ENCODE measurements at places on chromosomes 2 and 18.

- no peaks in the 10 kb centered on the region for H3K27me3 ChIP-seq
- no peak overlapping the region for H3K27ac ChIP-seq
- H3K4me1 ChIP-seq = no peaks in the 10 kb centered on the region
- no peaks in the 10 kb centered on the region for H3K36me3 ChIP-seq
These were observed 27.1 kb downstream of the MCFD2 start for GRCh38 chr2:46888421-46888952.

GRCh38 chr2:133497270-133497893 is 70.9 kb downstream of the NCKAP5 start:
- DNase-seq = no peak
- H3K4me3 ChIP-seq = no peak overlapping the region
- H3K27me3 ChIP-seq = no peaks in the 10 kb centered on the region
- no peak overlapping the region for H3K27ac ChIP-seq
- H3K4me1 ChIP-seq = peaks cover 50% of the 10 kb centered on the region
- H3K36me3 ChIP-seq = no peaks in the 10 kb centered on the region

GRCh38 chr2:160970052-160970965 is 189.9 kb upstream of the TANK start:
- peak overlapping the region; percentile 36 for H3K4me3 ChIP-seq
- H3K36me3 ChIP-seq = no peaks in the 10 kb centered on the region
- no peaks in the 10 kb centered on the region for H3K4me1 ChIP-seq
- peak; percentile 72 for DNase-seq
- H3K27ac ChIP-seq = peak overlapping the region; percentile 46

GRCh38 chr2:19225126-19225525 is 133.3 kb downstream of the OSR1 start:
- no peaks in the 10 kb centered on the region for H3K36me3 ChIP-seq
- H3K4me3 ChIP-seq = no peak overlapping the region
- no peaks in the 10 kb centered on the region for H3K4me1 ChIP-seq
- H3K27me3 ChIP-seq = no peaks in the 10 kb centered on the region
- no peak overlapping the region for H3K27ac ChIP-seq

DNA sequence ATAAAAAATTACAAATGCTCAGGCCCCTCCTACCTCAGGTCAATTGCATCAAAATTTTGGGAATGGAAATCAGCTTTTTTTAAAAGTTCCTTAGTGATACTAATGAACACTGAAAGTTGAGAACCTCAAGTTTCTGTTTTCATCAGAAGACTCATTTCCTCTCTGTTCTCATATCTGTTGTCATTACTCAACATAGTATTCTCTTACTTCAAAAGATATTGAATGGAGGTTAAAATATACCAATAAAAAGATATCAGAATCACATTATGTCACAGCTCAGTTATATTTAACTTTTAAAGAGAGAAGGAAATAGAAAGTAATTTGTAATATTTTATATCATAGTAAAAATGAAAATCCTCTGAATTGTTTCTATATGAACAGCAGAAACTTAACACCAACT is 959.4 kb upstream of the LRRTM1 start:
- no peaks in the 10 kb centered on the region for H3K4me1 ChIP-seq
- H3K27ac ChIP-seq = no peak overlapping the region
- H3K4me3 ChIP-seq = no peak overlapping the region
- no peak for DNase-seq

DNA sequence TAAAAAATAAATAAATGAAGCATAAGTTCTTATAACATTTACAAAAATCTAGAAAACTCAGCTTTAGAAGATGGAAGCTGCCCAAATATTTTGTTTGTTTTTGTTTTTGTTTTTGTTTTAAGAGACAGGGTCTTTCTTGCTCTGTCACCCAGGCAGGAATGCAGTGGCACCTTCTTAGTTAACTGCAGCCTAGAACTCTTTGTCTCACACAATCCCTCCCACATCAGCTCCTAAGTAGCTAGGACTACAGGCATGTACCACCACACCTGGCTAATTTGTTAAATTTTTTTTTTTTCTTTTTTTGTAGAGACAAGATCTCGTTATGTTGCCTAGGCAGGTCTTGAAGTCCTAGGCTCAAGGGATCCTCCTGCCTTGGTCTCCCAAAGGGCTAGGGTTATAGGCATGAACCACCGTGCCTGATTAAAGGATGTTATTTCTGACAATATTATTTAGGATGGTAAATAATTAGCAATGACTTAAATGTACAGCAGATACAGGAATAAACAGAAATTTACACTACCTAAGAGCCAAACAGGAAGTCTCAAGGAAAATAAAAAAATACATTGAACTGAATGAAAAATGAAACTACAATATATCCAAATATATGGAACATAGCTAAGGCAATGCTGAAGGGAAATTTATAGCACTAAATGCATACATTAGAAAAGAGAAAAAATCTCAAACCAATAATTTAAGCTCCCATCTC is 17.2 kb downstream of the SESTD1 start:
- peaks cover 6% of the 10 kb centered on the region for H3K4me1 ChIP-seq
- H3K27me3 ChIP-seq = no peaks in the 10 kb centered on the region
- H3K36me3 ChIP-seq = no peaks in the 10 kb centered on the region
- no peak overlapping the region for H3K4me3 ChIP-seq
- H3K27ac ChIP-seq = no peak overlapping the region

- H3K27ac ChIP-seq = peak overlapping the region; percentile 95
- no peaks in the 10 kb centered on the region for H3K36me3 ChIP-seq
- H3K27me3 ChIP-seq = no peaks in the 10 kb centered on the region
- H3K4me3 ChIP-seq = peak overlapping the region; percentile 55
- peak; percentile 92 for DNase-seq
These were observed 177.2 kb downstream of the NEDD4L start for GRCh38 chr18:58221060-58221725.

DNA sequence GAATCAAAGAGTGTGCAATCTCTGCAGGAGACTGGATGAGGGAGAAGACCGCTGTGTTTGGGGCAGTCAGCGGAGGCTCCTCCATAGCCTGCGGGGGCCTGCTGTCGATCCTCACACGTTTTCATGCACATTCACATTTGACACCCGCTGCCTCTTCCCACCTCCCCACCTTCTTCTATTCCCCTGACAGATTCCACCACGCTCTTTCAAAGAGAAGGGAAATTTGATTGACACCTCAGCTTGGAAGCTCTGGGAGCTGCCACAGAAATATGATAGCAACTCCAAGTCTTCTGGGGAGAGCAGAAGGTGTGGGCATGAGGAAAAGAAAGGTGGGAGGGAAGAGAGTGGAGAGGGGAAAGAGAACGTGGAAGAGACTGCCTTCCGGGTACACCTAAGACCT is 87.5 kb downstream of the BOD1L2 start:
- no peaks in the 10 kb centered on the region for H3K36me3 ChIP-seq
- H3K27me3 ChIP-seq = no peaks in the 10 kb centered on the region
- H3K4me3 ChIP-seq = no peak overlapping the region
- no peak for DNase-seq
- no peak overlapping the region for H3K27ac ChIP-seq
- H3K4me1 ChIP-seq = no peaks in the 10 kb centered on the region

DNA sequence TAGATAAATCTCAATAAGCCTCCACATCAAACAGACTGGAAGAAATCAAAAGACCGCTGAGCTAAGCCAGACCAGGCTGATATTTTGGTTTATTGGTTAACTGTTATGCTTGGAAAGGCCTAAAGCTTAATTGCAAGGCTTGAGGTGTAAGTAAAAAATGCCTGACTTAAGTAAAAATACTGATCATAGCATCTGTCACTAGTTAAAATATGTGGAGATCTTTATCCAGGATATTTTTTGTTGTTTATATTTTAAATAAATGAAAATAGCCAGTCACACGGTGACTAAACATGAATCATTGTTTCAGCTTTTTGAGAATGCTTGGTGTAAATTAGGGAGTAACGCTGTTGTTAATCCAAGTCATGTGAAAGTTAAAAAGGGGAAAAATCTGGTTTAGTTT is 127.9 kb downstream of the THADA start:
- DNase-seq = no peak
- no peaks in the 10 kb centered on the region for H3K36me3 ChIP-seq
- H3K4me3 ChIP-seq = no peak overlapping the region
- peaks cover 2% of the 10 kb centered on the region for H3K4me1 ChIP-seq

GRCh38 chr2:1777781-1778180 is 33.5 kb upstream of the PXDN start:
- no peak overlapping the region for H3K4me3 ChIP-seq
- H3K36me3 ChIP-seq = no peaks in the 10 kb centered on the region
- peaks cover 2% of the 10 kb centered on the region for H3K27me3 ChIP-seq
- H3K4me1 ChIP-seq = no peaks in the 10 kb centered on the region

DNA sequence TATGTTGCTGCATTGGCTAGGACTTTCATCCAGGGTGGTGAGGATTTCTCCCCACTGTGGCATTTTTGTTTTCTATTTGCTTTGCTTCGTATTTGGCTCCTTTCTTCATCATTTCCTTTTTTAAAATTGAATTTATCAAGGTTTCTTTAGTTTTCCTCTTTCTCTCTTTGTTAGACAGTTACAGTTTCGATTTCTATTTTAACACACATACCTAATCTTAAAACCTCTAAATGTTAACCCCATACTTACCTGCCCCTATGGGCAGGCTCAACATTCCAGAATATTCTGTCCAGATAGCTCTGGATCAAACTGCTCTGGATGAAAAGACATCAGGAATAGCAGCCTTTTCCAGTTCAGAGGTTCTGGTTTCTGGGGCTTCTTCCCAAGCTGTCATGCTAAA is 49.2 kb downstream of the DIPK1C start:
- H3K4me3 ChIP-seq = no peak overlapping the region
- peaks cover 3% of the 10 kb centered on the region for H3K27me3 ChIP-seq
- H3K4me1 ChIP-seq = no peaks in the 10 kb centered on the region
- H3K27ac ChIP-seq = no peak overlapping the region
- H3K36me3 ChIP-seq = no peaks in the 10 kb centered on the region
- DNase-seq = no peak

DNA sequence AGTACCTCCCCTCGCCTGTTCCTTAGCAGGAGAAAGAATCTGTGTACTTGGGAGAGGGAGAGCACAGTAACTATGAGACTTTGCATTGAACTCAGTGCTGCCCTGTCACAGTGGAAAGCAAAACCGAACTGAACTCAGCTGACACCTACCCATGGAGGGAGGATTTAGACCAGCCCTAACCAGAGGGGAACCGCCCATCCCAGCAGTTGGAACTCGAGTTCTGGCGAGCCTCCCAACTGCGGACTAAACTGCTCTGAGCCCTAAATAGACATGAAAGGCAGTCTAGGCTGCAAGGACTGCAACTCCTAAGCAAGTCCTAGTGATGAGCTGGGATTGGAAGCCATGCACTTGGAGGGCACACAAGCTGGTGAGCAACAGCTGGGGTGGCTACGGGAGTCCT is 110.4 kb downstream of the GRB14 start:
- H3K27ac ChIP-seq = no peak overlapping the region
- H3K4me1 ChIP-seq = no peaks in the 10 kb centered on the region
- no peak for DNase-seq
- H3K4me3 ChIP-seq = no peak overlapping the region
- no peaks in the 10 kb centered on the region for H3K36me3 ChIP-seq

GRCh38 chr2:69565431-69565839 is 78.1 kb downstream of the AAK1 start:
- peak; percentile 45 for DNase-seq
- no peak overlapping the region for H3K4me3 ChIP-seq
- H3K36me3 ChIP-seq = peaks cover 6% of the 10 kb centered on the region
- no peak overlapping the region for H3K27ac ChIP-seq
- peaks cover under 1% of the 10 kb centered on the region for H3K4me1 ChIP-seq

- no peaks in the 10 kb centered on the region for H3K4me1 ChIP-seq
- H3K27ac ChIP-seq = no peak overlapping the region
- H3K36me3 ChIP-seq = no peaks in the 10 kb centered on the region
- H3K27me3 ChIP-seq = peaks cover 2% of the 10 kb centered on the region
- DNase-seq = no peak
- no peak overlapping the region for H3K4me3 ChIP-seq
These were observed 558.2 kb upstream of the SALL3 start for GRCh38 chr18:78421392-78421791.

DNA sequence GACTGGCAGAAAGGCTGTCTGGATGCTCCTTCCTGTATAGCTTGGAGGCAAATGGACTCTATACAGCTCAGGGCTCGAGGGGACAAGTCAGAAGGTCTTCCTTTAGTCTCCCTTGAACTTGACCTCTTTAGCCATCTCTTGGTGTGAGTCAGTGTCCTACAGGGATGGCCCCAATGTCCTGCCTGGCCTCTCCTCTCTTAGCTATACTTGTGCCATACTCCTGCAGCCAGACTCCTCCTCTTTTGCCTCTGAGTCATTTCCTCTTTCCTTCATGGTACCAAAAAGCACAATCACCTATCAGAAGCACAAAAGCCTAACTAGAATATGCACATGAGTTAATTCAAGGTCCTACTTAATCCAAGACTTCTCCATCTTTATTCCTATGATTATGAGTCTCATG is 112.7 kb downstream of the XRCC5 start:
- no peak overlapping the region for H3K4me3 ChIP-seq
- H3K36me3 ChIP-seq = no peaks in the 10 kb centered on the region
- no peaks in the 10 kb centered on the region for H3K4me1 ChIP-seq
- no peaks in the 10 kb centered on the region for H3K27me3 ChIP-seq
- no peak overlapping the region for H3K27ac ChIP-seq

DNA sequence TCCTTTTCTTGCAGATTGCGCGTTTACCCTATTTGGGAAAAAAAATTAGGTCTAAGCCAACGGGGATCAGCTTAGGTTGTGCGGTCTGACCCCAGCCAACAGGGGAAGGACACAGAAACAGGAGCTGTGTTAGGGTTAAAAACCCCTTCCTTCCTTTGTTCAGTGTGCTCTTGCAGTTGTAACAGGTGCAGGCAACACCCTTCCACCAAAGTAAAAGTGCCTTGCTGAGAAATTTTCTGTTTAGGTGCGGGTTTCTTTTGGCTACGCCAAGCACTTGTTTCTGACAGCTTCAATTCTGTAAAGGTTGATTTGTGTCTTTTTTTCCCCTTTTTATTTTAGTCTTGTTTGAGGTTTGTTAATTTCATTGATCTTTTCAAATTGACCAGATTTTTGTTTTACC is 92.5 kb downstream of the PTPN4 start:
- H3K36me3 ChIP-seq = peaks cover 6% of the 10 kb centered on the region
- H3K4me3 ChIP-seq = no peak overlapping the region
- H3K27ac ChIP-seq = no peak overlapping the region

DNA sequence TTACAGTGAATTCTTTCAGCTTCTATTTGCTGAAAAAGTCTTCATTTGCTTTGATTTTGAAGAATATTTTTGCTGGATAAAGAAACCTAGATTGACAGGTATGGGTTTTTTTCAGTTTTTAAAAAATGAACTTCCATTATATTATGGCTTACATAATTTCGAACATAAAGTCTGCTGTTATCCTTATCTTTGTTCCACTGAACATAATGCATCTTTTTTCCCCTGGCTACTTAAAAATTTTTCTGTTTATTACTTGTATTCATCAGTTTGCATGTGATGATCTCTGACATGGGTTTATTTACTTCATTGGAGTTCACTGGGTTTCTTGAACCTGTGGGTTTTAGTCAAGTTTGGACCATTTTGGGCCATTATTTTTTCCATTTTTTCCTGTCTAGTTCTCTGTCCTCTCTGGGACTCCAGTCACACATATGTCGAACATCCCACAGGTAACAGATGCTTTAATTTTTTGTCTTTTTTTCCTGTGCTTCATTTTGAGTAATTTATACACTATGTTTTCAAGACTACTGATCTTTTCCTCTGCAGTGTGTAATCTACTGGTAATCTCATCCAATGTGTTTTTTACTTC is 33.1 kb downstream of the SEC11C start:
- no peaks in the 10 kb centered on the region for H3K36me3 ChIP-seq
- H3K27ac ChIP-seq = no peak overlapping the region
- H3K4me1 ChIP-seq = no peaks in the 10 kb centered on the region
- no peaks in the 10 kb centered on the region for H3K27me3 ChIP-seq
- no peak for DNase-seq

GRCh38 chr18:37270038-37270665 is 295.4 kb downstream of the CELF4 start:
- H3K27ac ChIP-seq = no peak overlapping the region
- no peaks in the 10 kb centered on the region for H3K4me1 ChIP-seq
- peak; percentile 26 for DNase-seq
- H3K36me3 ChIP-seq = no peaks in the 10 kb centered on the region
- no peak overlapping the region for H3K4me3 ChIP-seq

All from small intestine (tissue), 16 donors.